ENCODE measurements at places on chromosomes 7 and 10.

DNA sequence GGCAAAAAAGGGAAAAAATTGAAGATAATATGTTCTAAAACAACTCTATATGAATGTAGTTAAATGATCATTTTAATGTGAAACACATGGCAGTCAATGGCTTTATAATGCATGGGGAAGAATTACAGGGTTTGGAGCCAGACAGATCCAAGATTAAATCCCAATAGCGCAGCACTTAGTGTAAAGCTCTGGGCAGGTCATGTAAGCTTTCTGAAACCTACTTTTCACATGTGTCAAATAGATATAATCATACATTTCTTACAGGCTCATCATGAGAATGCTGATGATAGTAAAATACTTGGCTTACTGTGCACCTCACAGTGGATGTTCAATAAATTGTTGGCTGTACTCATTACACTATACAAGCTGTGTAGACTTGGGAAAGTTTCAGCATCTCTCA, 48.0 kb upstream of the ZNF365 start:
- no peak for DNase-seq

DNA sequence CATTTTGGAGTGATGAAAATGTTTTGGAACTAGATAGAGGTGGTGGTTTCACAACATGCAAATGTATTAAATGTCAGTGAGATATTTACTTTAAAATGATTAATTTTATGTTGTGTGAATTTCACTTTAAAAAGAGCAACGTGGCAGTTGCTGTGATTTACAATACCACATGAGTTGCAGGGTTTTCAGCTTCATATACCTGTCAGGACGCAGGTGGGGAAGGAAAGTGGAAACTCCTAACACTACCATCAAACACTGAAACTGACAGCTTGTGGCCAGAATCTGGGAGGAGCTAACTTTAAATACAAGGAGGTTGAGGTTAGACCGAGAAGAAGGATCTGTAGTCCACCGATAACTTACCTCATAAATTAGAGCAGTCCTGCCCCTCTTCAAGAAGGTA, 168.9 kb upstream of the TMEM72 start:
- DNase-seq, result no peak

DNA sequence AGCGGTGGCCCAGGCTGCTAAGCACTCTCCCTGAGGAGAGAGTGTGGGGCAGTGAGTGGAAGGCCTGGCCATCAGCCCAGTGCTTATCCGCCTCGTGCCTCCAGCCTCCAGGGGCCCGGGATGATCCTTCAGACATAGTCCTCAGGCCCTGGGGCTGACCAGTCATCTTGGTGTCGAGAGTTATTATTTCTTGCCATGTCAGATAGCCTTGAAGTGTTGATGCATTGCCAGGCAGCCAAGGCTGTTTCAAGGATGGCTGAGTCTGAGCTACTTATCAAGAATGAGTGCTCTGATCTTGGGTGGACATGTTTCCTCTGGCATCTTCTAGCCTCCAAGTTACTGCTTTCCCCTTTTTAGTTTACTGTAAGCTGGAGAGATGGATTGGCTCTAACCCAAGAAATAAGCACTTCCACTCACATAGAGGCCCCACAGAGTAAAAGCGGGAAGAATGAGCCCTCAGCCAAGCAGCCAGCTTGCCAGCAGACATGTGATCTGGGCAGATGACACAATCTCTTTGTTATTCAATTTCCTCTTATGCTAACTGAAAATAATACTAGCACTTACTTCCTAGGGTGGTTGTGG, 136.5 kb upstream of the NAMPT start:
- no peak for DNase-seq

DNA sequence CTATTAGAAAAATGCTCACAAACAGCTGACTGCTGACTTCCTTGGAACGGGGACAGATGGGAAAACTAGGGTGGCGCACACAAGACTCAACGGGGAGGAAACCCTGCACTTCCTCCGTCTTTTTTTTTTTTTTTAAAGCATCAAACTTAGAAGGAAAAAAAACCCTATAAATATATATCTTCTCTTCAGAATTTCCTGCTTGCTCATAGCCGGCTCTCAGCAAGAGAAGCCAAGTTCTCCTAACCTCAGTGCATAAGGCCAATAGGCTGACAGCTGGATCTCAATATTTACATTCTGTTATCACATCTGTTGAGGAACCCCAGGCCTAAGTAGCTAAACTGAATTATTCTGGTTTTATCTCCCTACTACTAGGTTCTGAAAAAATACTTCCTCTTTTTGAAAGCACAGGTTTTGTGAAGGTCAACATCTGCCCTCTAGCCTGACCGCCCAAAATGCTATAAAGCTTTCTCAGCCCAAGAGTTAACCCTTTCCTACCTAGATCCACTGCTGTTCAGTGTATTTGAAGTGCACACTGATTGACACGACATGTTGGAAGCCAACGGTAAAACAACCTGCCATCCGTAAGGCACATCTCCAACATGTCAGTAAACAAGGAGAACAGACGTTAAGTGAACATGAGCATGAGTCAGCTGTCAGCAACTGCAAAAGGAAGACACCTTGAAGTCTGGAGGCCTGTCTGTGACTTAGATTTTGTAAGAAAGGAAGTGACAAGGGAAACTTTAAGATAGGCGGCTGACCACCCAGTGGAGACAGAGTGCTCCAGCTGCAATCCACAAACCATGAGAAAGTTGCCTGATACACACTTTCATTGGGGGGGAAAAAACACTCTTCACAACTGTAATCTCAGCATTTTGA, 83.8 kb downstream of the EBLN1 start:
- DNase-seq, result no peak

DNA sequence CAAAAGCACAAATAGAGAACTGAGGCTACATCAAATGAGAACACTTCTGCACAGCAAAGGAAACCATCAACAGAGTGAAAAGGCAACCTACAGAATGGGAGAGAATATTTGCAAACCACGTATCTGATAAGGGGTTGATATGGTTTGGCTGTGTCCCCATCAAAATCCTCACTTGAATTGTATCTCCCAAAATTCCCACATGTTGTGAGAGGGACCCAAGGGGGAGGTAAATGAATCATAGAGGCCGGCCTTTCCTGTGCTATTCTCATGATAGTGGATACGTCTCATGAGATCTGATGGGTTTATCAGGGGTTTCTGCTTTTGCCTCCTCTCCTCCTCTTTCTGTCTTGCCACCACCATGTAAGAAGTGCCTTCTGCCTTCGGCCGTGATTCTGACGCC, 120.6 kb upstream of the FRMD4A start:
- DNase-seq, result no peak

GRCh38 chr10:12795315-12796110, 206.0 kb downstream of the CCDC3 start:
- DNase-seq, result no peak

DNA sequence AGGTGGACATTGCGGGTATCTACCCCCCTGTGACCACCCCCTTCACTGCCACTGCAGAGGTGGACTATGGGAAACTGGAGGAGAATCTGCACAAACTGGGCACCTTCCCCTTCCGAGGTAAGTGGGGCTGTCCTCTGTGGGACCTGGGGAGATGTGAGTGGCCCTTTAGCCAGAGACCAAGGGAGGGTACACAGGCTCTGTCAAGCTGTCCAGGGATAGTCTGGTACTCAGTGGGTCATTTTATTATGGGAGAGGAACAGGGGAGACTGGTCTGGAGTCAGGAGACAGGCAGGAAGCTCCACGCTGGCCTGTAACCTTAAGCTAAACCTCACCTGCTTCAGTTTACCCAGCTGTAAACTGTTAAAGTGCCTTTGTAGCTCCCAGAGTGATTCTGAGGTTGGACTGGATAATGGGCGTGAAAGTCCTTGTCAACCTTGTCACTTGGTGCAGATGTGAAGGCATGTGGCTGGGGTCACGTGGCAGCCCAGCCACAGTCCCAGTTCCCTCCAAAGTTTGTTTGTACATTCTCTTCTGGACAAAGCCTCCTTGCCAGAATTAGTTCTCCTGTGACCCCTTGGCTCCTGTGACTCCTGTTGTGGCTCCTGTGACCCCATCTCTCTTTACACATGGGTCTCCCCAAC, 729 bp downstream of the HOGA1 start:
- DNase-seq, result no peak

- no peak for DNase-seq
Observed at GRCh38 chr10:102266670-102267069, 21.3 kb downstream of the GBF1 start.
